Fibroblast of skin of left biceps (primary cell): ENCODE measurements at places on chromosomes 1 and 21.

DNA sequence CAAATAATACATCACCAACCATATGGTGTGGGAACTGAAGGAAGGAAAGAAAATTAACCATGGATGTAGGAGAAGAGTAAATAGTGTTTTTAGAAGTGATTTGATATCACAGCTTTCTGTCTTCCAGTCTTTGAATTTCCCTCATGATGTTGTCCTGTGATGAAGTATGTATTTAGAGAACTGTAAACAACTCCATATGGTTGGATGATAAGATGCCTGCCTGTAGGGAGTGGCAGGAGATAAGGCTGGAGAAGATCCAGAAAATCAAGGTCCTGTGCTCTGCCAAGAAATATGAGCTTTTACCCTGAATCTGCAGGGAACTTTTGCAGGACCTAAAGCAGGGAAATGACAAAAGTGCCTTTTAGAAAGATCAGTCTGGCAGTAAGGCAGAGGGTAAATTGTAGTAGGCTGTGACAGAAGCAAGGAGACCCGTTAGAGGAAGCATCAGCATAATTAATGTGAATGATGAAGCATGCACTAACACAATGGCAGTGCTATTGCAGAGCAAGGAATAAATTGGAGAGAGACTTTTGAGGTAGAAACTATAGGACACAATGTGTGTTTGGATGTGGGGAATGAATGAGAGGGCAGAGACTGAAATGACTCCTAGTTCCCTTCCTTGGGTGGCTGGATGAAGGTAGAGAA, 21.9 kb downstream of the CEPT1 start:
- no peak for DNase-seq

DNA sequence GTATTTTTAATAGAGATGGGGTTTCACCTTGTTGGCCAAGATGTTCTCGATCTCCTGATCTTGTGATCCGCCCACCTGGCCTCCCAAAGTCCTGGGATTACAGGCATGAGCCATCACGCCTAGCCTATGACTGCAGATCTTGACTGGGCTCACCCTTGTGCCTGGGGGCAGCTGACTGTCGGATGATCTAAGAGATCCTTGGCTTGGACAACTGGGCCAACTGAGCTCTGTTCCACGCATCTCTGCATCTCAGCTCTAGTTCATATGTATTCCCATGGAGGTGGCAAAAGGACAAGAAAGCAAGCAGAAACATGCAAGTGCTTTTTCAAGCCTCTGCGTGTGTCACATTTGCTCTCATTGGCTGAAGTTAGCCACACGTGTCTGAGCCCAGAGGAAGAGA, 75.8 kb upstream of the SELENON start:
- DNase-seq: no peak

DNA sequence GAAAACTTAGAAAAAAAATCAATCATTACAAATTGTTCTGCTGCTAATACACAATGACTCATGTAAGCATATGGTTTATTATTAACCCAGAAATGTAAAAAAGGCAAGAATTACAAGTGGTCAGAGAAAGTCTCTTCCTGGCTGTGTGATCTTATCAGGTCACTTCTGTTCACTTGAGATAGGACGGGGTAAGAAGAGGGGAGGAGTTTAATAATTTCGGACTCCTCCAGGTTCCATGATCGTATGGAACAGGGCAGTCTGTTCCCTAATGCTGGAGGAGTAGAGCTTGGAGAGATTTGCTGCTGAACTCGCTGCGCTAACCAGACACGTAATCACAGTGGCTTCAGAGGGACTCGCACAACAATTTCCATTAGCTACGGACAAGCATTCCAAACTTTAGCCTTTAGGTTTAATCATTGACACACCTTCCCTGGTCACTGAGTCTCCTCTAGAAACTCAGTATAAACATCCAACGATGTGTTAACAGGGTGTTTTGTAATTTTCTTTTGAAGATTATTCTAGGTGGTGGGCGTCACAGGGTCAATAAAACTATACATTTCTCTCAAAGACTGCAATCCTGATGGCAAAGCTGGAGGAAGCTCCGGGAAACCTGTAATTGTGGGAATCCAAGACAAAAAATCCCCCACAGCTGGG, 1.3 kb downstream of the CRYZ start:
- no peak for DNase-seq

GRCh38 chr1:183234660-183235476, 48.8 kb downstream of the LAMC2 start:
- peak; percentile 78 for DNase-seq

GRCh38 chr1:3577300-3577699, 34.0 kb downstream of the MEGF6 start:
- DNase-seq: no peak

DNA sequence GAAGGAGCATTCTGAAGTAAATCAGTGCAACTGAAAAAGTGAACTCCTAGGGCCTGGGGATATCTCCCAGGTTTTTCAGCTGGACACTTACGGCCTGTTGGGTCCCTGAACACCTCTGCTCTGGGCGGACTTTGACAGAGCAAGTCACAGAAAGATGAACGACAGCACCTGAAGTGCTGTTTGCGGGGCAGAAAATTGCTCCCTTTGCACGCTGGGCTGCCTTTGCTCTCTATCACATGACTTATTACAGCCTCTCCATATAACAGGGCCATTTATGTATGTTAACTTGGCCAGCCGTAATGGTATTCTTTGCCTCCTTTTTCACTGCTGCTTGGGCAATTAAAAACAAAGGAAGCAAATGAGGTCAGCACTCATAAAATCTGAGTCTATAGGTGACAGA, 332.9 kb downstream of the BARHL2 start:
- no peak for DNase-seq

GRCh38 chr1:25996966-25997827, 666 bp downstream of the PAFAH2 start:
- no peak for DNase-seq

- no peak for DNase-seq
These were observed 111.3 kb downstream of the NOS1AP start for GRCh38 chr1:162180813-162181212.

DNA sequence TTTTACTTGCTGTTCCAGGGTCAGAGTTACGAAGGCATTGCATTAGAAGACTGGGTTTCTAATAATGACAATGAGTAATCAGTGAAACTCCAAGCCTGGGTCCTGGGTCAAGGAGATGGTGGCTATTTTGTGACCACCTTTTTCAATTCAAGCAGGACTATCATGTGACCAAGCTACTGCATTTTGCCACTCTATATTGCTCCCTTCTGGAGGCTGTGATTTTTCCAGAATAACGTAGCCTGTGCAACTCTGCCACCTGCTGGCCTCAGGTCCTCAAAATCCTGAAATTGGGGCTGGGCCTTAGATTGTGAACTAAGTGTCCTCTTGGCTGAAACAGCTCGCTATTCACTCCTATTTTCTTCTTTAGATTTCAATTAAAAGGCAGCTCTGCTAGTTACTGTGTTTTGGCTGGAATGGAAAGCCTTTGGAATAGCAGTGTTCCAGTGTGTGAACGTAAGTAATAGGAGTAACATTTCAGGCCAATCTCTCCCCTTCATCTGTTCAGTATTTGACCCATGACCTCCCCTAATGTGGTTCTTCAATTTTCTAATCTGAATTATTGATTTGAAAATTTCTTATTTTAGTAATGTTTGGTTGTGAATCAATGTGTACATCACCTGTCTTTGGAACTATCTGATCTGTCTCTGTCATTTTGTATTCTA, 52.9 kb upstream of the CD46 start:
- DNase-seq: peak; percentile 21

- no peak for DNase-seq
These were observed 3.3 kb upstream of the F3 start for GRCh38 chr1:94544706-94545490.

- DNase-seq: no peak
These were observed 37.7 kb upstream of the LRRN2 start for GRCh38 chr1:204723131-204723787.

DNA sequence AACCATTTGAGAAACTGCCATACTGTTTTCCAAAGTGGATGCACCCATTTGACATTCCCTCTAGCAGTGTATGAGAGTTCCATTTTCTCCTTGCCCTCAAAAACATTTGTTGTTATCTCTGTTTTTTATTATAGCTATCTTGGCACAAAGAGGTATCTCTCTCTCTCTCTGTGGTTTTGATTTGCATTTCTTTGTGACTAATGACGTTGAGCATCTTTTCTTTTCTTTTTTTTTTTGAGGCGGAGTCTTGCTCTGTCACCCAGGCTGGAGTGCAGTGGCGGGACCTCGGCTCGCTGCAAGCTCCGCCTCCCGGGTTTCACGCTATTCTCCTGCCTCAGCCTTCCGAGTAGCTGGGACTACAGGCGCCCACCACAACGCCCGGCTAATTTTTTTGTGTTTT, 17.4 kb upstream of the ZMYM6 start:
- DNase-seq: no peak

GRCh38 chr1:236509647-236510401, 14.0 kb upstream of the LGALS8 start:
- no peak for DNase-seq

DNA sequence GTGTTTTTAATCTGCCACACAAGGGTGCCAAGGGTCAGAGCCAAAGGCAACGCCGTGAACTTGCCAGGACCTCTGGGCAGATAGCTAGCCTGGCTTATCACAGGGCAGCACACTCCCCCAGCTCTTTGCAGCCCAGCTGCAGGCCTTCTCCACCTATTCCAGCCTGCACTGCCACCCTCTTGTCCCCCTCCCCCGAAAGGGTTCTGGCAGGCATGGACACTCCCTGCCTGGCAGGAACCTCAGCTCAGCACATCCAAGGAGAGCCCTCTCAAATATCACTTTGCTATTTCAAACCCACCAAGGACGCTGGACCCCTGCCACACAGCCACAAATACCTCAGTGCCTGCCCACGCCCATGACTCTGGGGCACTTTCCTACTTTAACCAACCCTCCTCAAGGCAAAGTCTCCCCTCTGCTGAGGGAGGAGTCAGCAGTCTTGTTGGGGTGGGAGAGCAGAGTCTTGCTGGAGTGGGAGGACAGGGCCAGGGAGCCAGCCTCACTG, 9.1 kb downstream of the SSBP3 start:
- no peak for DNase-seq

DNA sequence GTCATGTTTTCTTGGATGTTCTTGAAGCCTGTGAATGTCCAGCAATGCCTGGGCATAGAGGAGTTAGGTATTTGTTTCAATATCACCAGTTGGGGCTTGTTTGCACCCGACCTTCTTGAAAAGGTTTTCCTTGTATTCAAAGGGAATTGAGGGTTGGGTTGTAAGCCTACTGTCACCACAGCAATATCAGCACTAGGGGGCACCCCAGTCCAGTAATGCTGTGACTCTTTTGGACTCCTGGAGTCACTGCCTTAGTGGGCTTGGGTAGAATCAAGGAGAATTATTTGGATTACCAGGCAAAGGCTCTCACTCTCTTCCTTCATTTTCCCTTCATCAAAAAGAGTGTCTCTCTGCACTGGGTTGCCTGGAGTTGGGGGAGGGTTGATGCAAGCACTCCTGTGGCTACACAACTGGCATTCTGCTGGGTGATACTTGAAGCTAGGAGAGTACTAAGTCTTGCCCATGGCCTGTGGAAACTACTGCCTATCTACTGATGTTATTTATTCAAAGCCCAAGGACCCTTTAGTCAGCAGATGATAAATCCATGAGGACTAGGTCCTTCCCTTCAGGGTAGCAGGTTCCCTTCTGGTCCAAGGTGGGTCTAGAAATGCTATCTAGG, 34.5 kb downstream of the OR10R2 start:
- DNase-seq: no peak

DNA sequence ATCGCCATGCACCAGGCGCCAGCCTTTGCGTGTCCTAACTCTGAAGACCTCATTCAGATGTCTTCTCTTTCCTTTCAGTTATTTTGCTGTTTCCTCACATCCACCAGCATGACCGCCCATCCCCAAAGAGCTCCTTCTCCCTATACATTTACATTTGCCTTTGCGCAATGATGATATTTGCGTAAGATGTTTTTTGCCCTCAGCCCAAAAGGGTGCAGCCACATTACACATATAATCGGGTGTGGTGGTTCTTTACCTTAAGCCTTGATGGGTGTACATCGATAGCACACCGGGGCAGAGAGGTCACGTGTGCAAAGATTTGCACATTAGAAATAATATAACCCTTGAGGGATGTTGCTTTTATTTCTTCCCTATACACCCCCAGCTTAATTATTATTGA, 192.8 kb downstream of the HUNK start:
- DNase-seq: no peak

- no peak for DNase-seq
These were observed 357.9 kb upstream of the DUSP10 start for GRCh38 chr1:222099746-222100145.

DNA sequence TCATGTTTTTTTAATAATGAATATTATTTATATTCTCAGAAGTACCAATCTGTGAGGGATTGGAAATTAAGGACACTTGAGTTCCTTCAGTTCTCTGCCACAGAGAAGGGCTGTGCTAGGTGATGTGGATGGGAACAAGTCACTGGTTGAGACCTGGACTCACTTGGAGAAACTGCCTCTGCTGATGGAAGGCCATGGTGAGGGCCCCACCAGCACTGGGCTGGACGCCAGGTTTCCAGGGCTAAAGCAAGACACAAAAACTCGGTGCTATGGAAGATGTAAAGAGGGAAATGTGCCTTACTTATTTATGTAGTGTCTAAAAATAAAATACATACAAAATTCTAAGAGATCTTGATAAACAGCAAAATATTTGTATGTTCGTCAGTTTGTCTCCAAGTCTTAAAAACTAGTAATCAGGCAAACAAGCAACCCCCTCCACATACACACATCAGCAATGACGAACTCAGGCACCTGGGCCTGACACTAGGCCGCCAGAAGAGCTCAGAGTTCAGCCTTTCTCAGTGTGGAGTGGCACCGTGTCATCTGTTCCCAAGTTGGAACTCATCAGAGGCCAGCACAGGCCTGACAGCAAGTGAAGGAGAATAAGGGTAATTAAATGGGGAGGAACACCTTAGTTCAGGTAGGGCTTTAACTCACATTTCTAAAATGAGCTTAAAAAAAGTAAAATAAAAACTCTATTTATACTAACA, 19.6 kb downstream of the SIPA1L2 start:
- no peak for DNase-seq

GRCh38 chr21:17495680-17496079, 17.2 kb upstream of the CXADR start:
- no peak for DNase-seq

GRCh38 chr1:48794816-48795215, 18.1 kb upstream of the BEND5 start:
- DNase-seq: no peak

GRCh38 chr1:160325252-160325651, 17.8 kb downstream of the COPA start:
- no peak for DNase-seq

DNA sequence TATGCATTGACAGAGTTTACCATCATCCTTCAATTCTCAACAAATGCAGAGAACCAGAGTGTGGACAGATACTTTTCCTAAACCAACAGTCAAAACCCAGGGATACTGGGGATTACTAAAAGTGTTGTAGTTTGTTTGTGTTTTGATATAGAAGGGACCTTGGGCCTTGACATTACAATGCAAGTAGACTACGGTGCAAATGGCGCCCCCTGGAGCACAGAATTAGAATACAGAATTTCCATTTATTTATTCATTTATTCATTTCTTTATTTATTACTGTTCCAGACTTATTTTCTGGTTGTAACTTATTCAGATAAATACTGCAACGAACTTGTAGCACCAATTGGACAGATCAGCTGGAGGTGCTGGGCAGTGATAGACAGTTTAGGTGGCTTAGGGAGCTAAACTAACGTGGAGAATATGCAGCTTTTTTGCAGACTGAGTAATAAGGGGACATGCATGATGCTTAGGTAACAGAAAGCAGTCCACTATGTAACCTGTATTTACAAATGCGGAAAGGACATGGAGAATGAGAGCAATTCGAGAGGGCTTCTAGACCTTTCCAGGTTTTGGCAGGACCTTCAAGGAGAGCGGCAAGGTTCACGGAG, 42.6 kb downstream of the KIRREL1 start:
- no peak for DNase-seq
